PC-9 (cell line): ENCODE measurements at places on chromosomes 1 and 21. TPM values are rescaled to one million over a fixed set of nuclear protein-coding genes. Genes with fewer than 3 reads are reported as not detected.

- DNase-seq: no peak
Measured at GRCh38 chr1:51433972-51434510, 85.0 kb downstream of the EPS15 start.

GRCh38 chr1:212611000-212611948 is 2.7 kb downstream of the ATF3 start:
- no peak for DNase-seq

DNA sequence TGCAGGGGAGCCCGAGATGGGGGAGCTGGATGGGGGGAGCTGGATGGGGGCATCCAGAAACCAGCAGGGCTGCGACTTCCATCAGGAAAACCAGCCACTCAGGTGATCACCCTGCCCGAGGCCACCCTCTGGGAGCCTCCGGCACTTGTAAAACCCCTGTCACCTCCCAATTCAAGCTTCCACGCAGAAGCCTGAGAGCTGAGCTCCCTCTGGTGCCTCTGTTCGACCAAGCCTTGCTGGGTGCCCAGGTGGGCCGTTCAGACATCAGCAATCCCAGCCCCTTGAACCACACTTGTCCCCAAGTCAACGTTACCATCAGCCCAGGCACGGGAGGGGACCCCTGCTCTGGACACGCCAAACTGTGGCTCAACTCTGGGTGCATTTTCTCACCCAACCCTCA is 59.6 kb downstream of the MEGF6 start:
- no peak for DNase-seq

Gene SH3BGR
- 3.3 and 4.5 TPM in 2 replicates for total RNA-seq

DNA sequence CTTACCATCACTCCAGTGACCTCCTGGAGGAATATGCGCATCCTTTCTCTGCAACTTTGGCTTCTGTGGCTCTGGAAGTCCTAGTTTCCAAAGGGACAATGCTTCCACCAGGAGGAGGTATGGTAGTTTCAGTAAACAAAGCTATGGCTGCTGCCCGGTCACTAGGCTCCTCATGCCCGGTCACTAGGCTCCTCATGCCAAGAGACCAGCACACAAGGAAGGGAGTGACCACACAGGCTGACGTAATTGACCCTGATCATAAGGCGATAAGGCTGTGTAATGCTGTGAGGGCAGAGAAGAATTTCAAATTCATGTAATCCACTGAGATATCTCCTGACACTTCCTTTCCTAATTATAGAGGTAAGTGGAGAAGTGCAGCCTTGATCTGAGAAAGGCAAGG is 102.9 kb downstream of the DTL start:
- peak; percentile 58 for DNase-seq

Gene MROH7
- 0.45 TPM in 1 of 2 replicates, not detected in the other for total RNA-seq

Gene C1QTNF12
- 5.2 and 11.8 TPM in 2 replicates for total RNA-seq

DNA sequence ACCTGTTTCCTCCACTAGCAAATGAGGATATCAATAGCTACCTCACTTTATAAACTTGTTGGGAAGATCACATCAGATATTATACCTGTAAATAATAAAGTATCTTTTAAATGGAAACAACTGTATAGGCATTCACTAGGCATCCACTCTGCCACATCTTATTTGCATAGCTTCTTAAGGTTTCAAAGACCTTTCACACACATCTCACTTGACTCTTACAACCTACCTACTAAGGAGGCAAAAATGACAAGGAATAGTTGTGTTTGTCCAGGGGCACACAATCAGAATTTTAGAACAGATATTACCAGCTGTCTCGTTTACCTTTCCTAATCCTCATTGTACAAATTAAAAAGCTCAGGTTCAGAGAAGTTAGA is 51.5 kb downstream of the VANGL2 start:
- DNase-seq: no peak

Gene PRR9
- total RNA-seq: not detected in 2 replicates

- no peak for DNase-seq
Measured at GRCh38 chr21:43775795-43776430, at the start of gene CSTB. CSTB (minus strand) TSS chr21:43776308; CDS start chr21:43776269, 39 bp downstream.

Gene EPHA2
- 48.3 and 65.8 TPM in 2 replicates for total RNA-seq

- no peak for DNase-seq
Measured at GRCh38 chr1:15965228-15965767, 10.6 kb downstream of the ZBTB17 start.

DNA sequence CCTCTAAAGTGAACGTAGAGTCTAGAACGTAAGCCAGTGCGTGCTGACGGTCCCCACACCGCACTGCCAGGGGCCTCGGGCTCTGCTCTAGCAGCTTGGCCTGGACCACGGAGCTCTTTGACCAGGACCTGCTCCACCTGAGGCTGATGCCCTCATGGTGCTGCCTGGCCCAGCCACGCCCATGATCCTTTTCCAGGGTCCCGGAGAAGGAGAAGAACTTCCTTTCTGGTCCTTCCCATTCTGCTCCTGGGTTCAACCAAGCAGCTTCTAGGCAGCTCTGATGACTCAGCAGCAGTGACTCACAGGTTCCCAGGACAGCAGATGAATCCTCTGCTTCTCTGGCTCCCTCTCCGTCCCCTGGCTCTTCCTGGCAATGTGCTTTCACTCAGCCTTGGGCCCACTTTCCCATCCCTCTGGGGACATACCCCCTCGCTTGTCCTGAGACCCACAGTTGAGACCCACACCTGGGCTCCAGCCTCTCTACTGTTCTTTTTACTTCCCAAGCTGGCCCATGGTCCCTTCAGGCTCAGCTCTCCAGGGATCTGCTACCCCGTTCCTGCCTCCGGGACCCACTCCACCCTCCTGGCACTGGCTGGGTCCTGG is 246.3 kb upstream of the RAB4A start:
- no peak for DNase-seq

Gene APOBEC4
- total RNA-seq: not detected in 2 replicates

DNA sequence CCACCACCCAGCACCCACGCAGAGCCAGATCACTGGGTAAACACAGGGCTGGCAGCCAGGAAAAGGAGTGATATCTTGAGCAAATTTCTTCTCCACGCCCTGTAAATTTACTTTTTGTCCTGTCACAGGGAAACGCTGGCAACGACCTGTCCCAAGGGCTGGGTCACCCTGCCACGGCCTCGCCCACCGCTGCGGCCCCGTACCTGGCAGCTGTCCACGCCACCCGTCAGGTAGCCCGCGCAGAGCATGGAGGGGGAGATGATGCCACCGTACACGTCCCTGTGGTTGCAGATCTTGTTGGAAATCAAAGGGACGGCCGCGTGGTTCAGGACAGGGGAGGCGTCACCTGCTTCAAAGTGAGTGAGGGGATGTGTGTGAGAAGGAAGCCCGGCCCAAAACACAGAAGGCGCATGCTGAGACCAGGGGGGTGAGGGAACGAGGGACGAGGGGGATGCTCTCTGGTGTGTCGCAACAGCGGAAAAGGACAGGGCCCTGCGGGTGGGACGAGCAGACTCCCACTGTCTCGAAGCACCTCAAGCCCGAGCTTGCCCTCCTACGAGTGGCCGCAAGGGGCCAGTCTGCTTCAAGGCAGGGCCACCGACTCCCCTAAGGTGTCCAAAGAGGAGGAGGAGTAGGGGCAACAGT is 10.1 kb upstream of the TFF1 start:
- no peak for DNase-seq

GRCh38 chr1:8283058-8283884 is 34.6 kb upstream of the SLC45A1 start:
- DNase-seq: no peak

Gene SPRR2B
- total RNA-seq: not detected in 2 replicates
